Right ventricle myocardium superior (tissue), 1 donor: ENCODE measurements at places on chromosomes 11 and 22.

- no peak for DNase-seq
Observed at GRCh38 chr22:29093501-29094300, 20.9 kb downstream of the KREMEN1 start.

GRCh38 chr11:75845324-75845723 is 30.3 kb downstream of the UVRAG start:
- no peak for DNase-seq

DNA sequence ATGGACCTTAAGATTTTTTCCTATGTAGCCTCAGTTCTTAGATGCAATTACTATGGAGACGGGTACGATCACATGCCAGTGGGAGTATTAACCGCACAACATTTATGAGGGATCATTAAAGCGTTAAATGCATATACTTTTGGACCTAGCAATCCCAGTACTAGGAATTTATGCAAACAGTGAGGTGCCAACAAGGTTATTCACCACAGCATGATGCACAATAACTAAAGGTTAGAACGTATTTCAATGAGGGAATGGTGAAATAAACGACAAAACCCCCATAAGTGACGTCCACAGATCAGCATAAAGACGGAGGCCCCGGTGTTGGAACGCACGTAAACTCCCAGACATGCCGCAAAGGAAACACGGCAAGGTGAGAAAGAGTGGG is 539 bp downstream of the SIRT3 start:
- no peak for DNase-seq

DNA sequence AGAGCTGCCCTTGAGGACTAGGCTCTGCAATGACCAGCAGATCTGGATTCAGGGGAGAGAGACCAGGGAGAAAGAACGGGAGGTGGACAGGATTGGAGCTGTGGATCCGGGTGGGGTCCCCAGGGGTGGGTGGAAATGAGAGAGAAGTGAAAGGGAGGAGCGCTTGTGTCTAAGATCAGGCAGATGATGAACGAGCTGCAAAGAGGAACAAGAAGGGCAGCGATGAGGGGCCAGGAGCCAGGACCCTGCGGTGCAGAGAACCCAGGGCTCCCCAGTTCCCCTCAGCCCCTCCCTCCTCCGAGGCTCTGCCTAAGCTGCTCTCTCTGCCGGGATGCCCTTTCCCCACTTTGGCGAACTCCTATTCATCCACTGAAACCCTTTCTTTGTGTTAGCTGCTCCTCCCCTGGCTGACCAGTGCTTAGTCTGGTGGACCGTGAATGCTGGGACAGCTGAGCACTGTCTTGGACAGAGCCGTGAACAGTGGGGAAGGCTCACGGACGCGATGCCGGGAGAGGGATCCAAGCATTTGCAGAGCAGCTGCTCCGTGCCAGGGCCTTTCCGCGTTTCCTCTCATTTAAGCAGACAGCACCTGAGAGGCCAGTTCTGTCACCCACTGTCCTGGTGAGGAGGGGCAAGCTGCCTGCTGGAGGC is 35.9 kb downstream of the SHISAL1 start:
- no peak for DNase-seq

DNA sequence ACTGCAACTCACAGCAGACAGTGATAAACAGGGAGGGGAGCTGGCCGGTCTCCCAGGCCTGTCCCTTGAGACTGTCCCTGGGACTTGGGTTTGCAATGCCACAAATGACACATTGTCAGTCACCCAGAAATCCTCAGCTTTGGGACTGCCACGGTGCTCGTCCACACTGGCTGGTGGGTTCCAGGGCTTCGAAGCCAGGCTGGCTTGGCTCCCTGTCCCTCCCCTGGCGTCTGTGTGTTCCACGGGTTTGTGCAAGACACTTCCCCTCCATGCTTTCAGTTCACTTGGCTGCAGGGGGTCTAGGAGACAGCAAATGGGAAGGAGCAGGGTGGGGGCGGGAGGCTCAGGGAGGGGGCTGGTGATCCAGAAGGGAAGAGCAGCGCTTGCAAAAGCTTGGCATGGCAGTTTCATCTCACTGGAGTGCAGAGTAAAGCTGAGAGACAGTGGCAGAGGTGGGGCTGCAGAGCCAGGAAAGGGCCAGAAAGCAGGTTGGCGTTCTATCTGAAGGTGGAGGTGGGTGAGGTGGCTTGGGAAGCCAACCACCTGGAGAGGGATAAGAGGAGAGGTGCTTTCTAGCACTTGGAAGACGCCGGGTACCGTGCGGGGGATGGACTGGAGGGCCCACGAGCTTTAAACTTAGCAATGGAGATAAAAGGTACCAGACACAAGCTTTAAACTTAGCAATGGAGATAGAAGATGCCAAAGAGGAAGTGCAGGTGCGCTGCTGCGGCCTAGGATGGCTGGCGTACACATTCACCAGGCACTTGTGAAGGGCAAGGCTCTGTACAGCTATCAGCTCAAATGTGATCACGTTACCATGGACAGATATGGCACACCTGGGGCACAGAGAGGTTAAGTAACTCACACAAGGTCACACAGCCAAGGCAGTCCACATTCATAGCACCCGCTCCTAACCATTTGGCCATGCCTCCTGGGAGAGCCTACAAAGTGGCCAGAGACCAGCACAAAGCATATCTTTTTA is 86.4 kb upstream of the SHISAL1 start:
- peak; percentile 47 for DNase-seq

DNA sequence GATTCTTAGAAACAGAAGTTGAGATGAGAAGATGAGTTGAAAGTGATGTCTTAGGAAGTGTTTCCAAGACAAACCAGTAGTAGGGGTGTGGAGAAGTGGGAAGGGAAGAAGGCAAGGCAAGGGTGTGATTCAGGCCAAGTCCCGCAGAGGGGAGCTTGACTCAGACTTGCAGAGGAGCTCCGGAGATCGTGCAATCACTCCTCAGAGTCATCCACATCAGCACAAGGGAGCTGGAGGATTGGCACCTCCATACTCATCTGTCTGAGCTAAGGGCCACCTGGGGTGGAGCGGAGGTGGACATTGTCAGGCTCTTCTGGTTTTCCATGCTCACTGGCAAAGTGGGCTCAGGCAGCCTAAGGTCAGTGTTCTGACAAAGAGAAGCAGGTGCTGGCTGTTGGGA is 44.4 kb downstream of the CHRDL2 start:
- peak; percentile 36 for DNase-seq

GRCh38 chr11:115065830-115066664 is 387.7 kb downstream of the NXPE2 start:
- DNase-seq, result no peak

DNA sequence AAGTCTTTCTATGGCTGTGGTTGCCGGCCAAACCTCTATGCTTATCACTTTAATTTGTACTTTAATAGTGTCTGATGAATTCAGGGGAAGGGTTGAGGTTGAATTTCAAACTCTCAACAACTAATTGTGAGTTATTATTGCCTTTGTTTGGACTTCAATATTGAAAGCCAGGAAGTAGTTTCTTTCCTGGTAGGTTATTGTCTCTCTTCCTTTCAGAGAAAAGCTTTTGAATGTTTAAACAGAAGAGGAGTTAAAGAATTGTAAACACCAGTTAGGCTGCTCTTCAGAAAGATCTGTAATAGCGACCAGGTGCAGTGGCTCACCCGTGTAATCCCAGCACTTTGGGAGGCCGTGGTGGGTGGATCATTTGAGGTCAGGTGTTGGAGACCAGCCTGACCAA is 22.2 kb downstream of the NNMT start:
- no peak for DNase-seq

- DNase-seq, result peak; percentile 31
Observed at GRCh38 chr11:68996376-68997123, 15.8 kb upstream of the MRGPRD start.
